ENCODE measurements at places on chromosomes 4 and X.

- DNase-seq = no peak
Measured at GRCh38 chr4:184444215-184444952, 30.0 kb downstream of the IRF2 start.

DNA sequence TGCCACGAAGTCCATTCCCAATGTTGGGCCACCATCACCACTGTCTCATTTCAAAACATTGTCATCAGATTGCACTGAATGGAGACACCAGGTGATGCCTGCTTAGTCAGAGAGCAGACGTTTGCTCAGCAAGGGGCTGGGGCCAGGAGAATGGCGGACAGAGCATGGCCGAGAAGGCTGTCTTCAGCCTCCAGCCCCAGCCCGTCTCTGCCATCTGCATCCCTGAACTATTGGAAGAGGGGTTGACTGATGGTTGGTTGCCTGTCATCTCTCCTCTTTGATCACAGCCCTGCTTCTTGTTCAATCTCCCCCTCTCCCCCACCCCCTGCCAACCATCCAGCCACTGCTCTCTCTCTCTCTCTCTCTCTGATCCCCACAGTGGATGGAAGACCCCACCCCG is 140.9 kb downstream of the SHOX start:
- DNase-seq = no peak

- peak; percentile 95 for DNase-seq
Measured at GRCh38 chr4:140296335-140297220, 76.9 kb upstream of the SCOC start.

DNA sequence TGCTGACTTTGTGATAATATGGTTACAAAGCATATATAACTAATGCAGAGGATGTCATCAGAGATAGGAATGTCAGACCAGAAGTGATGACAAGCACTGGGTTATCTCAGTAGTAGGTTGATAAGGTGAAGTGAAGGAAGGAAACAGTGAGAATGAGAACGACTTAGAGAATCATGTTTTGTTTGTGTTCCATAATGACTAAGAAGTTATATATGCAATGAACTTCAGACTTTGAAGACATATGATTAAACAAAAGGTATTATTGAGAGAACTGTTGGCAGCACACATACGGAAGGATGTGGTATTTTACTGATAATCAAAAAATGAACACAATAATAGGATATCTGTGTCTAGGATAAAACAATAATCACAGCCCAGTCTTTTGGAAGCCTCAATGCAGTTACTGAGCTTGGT is 18.3 kb upstream of the HHIP start:
- no peak for DNase-seq

DNA sequence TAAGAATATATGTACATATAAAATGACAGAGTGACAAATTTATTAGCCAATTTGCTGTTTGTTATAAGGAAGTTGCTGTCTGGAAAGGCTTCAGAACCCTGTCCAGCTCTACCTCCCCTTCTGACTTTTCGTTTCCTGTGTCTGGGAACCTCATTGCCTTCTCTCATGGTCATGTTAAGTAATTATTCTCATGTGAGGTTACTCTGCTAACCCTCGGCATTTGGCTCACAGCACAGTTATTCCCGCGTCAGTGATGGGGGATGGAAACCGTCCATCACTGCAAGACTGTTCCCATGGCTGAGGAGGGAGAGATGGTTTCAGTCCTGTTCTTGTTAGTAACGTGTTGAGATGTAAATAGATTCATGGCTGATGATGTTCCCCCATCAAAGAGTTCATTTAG is 11.9 kb downstream of the EDNRA start:
- DNase-seq = peak; percentile 34

All from GM04504 (cell line).